ENCODE measurements at places on chromosomes 11 and 22.

DNA sequence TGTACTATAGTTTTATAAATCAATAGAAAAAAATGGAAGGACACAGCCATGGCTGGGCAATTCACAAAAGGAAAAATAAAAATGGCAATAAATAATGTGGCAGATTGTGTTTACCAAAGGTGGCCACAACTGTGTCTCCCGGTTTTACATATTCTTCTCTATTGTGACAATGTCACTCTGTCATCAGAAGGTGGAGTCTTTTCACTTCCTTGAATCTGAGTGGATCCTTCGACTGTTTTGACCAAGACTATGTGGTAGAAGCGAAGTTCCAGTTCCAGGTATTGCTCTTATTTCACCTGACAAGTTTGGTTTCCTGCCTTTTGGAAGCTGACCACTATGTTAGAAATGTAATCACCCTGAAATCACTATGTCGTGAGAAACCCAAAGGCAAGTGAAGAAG, 31.0 kb upstream of the HSD17B12 start:
- no peak for DNase-seq

GRCh38 chr11:122202951-122203456, 87.0 kb upstream of the BLID start:
- DNase-seq = no peak

DNA sequence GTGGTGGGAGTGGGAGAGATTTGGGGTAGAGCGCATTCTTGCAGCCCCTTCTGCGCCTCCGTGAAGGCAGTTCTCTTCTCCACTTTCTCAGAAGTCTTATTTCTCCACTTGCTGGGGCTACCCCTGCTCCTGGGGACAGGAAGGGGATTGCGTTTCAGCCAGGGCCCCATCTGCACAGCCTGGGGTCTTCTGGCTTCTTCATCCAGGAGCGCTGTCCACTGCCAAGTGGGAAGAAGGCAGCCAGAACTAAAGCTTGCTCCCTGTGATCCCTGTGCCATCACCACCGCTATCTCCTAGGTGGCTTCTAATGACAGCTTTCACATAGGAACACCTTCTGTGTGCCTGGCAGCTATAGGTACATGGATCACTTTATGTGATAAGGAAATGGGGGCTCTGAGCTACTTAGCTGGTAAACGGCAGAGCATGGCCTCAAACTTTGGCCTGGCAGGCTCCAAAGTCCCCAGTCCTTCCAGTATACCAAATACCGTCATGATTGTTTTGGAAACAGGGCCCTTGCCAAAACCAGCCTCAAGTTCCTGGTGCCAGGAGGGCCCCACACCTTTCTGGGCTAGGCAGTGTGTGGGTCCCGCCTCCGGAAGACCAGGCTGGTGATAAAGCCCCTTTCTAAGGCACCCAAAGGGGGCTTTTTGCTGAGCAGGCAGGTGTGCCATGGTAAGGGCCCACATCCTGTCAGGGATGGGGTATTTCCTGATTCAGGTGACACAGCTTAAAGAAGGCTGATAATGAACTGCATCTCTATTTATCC, 60.4 kb upstream of the PAX6 start:
- no peak for DNase-seq

- no peak for DNase-seq
These were observed 529.6 kb downstream of the BRD1 start for GRCh38 chr22:49297871-49298721.

GRCh38 chr11:47924184-47924691, 56.1 kb upstream of the PTPRJ start:
- DNase-seq = no peak

DNA sequence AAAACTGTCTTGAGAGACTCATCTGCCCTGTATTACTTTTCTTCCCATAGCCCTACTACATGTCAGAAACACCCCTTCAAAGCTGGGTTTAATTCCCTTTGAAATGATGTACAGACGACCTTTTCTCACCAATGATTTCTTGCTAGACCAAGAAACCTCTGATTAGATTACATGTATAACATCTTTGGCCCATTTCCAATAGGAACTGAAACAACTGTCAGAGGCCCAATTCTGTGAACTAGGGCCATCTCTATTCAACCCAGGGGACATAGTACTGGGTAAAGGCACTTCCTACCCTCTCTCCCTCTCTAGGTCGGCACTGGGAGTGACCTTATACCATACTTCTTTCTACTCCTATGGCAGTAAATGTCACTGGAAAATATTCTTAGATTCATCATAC, 19.4 kb downstream of the NPAT start:
- DNase-seq = no peak

DNA sequence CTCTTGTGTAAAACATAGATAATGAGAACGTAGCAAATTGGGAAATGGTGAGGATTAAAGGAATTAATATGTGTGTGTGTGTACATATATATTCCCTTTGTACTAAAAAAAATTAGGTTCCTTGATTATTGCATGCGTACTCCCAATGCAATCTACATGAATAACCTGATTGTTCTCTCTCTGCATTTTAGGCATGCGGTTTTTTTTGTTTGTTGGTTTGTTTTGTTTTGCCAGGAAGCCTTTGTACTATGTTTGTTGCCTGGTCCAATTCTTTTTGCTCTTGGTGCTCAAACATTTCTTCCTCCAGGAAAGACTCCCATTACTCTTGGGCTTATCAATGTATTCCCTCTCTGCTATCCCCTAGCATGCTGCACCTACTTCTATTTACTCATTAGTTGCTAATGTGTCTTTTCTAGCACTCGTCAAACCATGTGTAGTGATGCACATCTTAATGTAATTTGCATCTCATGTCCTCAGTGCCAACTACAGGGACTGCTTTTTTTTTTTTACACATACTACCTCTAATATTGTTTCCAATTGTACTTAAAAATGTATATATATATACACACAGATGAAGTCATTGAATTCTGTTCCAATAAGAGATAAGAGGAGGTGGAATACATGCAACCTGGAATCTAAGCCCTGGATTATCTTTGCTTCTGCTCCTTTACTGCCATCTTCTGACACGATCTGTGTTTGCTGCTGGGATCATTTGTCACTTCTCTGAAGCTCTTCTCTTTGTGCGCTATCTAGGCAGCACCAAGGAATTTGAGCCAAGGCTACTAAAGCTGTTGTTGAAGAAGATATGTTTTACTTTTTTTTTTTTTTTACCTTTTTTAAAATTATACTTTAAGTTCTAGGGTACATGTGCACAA, 197.2 kb upstream of the ANO3 start:
- DNase-seq = peak; percentile 1

DNA sequence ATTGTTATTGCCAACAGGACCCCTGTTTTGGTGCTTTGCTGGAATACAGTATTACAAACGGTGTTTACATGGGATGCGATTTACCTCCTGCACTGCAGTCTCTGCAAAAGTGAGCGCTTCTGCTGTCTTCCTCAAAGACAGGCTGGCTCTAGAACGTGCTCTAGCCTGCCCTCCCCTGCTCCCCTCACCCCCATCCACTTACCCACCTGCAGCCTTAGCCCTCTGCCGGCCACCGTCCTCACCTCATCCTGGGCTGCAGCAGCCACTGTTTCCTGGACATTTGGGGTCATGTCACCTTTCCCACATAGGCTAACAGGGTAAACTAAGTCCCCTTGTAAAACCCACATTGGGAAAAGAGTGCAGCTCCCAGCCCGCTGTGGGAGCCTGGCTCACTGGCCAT, 9.6 kb upstream of the PANX2 start:
- no peak for DNase-seq

DNA sequence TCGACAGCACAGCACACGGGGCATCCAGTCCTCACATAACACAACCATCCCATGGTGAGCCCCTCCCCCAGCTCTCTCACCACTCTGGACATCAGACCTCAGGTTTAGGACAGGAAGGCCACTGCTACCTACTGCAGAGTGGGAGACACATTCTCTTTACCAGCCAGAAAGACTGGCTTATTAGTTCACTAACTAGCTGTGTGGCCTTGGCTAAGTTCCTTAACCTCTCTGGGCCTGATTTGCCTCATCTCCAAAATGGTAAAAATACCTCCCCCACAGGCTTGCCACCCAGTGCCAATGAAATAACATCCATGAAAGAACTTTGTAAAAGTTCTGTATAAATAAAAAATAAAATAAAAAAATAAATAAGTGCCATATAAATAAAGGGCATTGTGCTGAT, 32.1 kb downstream of the USH1C start:
- no peak for DNase-seq

DNA sequence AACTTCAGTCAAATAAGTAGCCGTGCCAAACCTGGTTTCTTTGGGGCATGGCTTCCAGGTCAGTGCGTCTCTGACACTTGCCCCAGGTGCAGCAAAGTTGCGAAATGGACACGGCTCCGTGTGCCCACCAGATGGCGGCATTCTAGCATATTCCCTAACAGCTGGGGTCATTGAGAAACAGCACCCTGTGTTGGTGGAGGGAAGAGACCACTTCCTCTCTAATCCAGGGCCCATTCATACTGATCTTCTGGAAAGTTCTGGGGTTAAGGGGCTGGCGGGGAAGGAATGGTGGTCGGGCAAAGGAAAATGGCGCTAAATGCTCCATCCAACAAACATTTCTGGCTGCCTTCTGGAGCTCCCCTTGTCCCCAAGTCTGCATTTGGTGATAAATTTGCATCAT, 141.2 kb upstream of the TIMP3 start:
- DNase-seq = peak; percentile 29

- peak; percentile 51 for DNase-seq
These were observed 53.8 kb downstream of the ST14 start for GRCh38 chr11:130213143-130213978.

DNA sequence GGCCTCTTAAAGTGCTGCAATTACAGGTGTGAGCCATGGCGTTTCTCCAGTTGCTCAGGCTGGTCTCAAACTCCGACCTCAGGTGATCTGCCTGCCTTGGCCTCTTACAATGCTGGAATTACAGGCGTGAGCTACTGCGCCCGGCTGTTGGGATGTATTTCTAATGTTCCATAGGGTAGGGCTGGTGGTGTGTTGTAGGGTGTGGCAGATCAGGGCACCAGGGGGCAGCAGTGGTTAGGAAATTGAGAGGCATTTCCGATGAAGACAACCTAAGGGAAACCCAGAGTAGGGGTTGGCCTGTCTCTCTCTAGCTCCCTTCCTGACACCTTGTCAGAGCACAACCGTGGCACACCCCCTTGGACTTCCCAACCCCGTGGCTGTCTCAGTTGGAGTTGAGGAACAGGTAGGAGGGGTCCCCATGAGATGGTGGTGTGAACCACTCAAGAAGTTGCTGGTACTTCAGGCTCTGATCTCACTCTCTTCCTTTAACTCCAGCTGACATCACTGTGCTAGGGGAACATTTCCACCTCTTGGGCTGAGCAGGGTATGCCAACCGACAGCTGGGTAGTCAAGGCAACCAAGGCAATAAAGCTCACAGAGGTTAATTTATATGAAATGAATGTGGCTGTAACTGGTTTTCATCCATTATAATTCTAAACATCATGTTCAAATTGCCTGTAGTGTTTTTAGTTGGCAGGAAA, 33.0 kb downstream of the YWHAH start:
- DNase-seq = peak; percentile 72

- no peak for DNase-seq
These were observed 93.5 kb upstream of the TIMP3 start for GRCh38 chr22:32707971-32708370.

- DNase-seq = no peak
These were observed 55.9 kb upstream of the BMAL1 start for GRCh38 chr11:13221722-13222121.

DNA sequence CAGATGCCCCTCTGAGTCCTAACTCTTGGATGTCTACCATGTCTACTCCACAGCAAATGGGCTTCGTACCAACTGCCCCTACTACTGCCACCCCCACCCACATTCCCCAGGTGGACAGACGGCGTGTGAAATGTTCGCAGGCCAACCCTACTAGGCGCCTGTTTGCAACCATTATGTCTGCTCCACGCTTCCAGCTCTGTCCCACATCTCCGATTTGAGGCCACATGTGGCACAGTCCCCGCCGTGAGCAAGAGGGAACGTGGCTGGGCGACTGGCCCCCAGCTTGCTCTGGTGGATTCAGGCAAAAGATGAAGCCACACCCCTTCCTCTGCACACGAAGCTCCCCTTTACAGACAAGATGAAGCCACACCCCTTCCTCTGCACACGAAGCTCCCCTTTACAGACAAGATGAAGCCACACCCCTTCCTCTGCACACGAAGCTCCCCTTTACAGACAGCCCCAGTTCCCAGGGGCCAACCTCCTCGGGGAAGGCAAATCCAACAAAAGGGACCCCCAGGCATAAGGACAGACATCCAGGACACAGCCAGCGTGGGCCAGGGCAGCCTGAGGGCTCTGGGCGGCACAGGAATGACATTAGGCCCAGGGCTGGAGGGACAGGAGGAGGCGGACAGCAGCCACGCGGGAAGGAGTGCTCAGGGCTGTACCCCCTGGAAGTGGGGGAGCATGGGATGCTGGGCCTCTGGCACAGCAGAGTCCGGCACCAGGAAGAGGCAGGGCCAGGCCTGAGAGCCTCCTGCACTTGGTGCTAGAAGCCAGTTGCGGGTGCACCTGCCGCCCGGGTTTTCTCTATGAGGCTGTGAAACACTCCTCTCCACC, 106.2 kb downstream of the SHANK2 start:
- DNase-seq = peak; percentile 9

- no peak for DNase-seq
These were observed 85.4 kb downstream of the ADAMTS15 start for GRCh38 chr11:130533871-130534270.

GRCh38 chr11:106493751-106494150, 416.3 kb downstream of the AASDHPPT start:
- no peak for DNase-seq

DNA sequence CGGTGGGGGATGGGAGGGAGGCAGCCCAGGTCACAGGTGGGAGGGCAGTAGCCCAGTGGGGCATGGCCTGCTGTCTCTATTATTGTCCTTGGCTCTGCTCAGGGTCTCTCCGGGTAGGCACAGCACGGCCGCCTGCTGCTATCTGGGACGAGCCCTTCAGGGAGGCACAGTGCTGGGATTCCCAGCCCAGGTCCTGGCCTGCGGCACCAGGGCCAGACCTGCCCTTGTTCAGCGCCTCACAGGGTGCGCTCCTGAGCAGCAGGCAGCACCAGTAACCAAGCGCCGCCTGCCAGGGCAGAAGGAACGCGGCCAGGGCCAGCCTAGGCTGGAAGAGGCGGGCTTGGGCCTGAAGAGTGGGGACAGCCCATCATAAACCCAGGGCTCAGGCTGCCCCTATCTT, 151.0 kb downstream of the MPPED1 start:
- DNase-seq = no peak

DNA sequence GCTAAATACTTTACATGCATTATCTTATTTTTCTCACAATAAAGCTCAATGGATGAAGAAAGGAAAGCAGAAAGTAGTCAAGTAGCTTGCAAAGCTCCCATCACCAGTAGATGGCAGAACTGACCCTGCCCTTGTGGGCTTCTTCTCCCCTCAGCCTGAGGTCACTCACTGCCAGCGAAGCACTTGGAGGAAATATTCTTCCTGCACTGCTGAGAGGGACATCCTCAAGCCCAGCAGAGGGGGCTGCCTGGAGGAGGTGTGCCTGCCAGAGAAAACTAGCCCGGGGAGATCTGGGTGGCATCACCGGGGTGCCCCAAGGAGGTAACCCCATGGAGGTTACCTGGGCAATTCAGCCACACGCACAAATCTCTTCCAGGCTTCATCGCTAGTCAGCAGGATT, 6.6 kb downstream of the APOL4 start:
- DNase-seq = peak; percentile 46

- DNase-seq = no peak
These were observed 15.1 kb upstream of the ATXN10 start for GRCh38 chr22:45656577-45656976.

All from NCI-H1436 (cell line).